Epithelial cell of prostate (primary cell): ENCODE measurements at places on chromosomes 1 and 21.

- no peak for DNase-seq
These were observed 618 bp downstream of the CLCC1 start for GRCh38 chr1:108962681-108963051.

DNA sequence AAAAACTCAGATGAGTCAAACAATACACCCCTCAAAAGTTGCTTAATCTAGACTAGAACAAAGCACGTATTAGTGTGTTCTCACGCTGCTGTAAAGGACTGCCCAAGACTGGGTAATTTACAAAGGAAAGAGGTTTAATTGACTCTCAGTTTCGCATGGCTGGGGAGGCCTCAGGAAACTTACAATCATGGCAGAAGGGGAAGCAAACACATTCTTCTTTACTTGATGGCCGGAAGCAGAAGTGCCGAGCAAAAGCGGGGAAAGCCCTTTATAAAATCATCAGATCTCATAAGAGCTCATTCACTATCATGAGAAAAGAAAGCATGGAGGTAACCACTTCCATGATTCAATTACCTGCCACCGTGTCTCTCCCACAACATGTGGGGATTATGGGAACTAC is 10.1 kb downstream of the JAM2 start:
- DNase-seq = no peak

GRCh38 chr1:26887125-26887524 is 3.0 kb downstream of the GPN2 start:
- no peak for DNase-seq

- DNase-seq = no peak
These were observed 20.4 kb downstream of the CCT8 start for GRCh38 chr21:29053011-29053553.

- DNase-seq = peak; percentile 60
These were observed 308.3 kb upstream of the USP25 start for GRCh38 chr21:15421441-15421881.

- peak; percentile 74 for DNase-seq
These were observed 89.7 kb upstream of the HMCN1 start for GRCh38 chr1:185644531-185644930.

DNA sequence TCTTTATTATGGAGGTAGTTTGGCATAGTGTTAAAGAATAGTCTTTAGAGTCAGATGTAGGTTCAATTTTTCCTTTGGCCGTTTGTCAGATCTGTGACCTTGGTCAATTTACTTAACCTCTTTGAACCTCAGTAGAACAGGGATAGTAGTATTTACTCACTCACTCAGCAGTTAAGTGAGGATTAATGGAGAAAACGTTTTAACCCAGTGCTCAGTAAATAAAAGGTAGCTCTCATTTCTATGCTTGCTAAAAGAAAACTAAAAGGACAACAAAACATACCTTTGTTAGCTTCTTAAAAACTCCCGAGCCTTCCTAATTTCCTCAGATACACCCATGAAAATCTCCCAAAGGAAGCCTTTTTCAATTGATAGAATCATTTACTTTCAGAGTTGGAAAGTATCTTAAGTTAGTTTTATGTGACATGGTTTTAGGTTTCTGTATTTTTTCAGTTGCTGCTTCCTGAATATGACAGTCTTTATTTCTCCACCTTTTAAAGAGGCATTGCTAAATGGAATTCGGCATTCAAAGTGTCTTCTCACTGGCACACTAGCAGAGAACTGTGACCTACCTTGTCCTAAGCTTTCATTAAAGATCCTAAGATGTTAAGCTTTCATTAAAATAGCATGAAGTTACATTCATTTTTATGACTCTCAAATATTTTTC is 7.8 kb downstream of the ABCD3 start:
- no peak for DNase-seq

- DNase-seq = no peak
These were observed 55.0 kb downstream of the PLXNA2 start for GRCh38 chr1:208189183-208189582.

GRCh38 chr21:41148798-41149197 is 19.2 kb upstream of the BACE2 start:
- no peak for DNase-seq

DNA sequence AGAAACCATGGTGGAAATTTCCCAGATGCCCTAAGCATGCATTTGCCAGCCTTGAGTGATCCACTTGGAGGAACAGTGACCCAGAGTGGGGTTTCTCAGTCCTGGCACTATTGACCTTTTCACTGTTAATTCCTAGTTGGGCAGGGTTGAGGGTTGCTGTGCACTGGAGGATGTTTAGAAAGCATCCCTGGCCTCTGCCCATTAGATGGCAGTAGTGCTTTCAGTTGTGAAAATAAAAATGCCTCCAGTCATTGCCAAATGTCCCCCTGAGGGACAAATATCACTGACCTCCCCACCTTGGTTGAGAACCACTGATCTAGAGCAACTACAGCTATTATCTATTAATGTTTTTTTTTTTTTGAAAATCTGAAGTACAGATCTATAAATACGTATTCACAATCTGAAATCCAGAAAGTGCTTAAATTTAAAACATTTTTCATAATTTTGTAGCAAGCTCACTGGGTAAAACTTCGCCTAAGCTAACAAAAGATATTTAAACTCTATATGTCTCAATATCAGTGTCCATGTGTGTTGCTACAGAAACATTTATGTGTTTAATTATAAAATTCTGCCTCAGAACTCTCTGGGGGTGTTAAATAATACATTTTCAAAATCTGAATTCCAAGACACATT is 27.3 kb downstream of the F3 start:
- no peak for DNase-seq

- DNase-seq = no peak
These were observed 73.1 kb downstream of the CASZ1 start for GRCh38 chr1:10723317-10723716.

GRCh38 chr1:39047374-39048229 is 21.5 kb downstream of the NDUFS5 start:
- peak; percentile 2 for DNase-seq

GRCh38 chr21:45301521-45302081 is 13.9 kb upstream of the POFUT2 start:
- no peak for DNase-seq

GRCh38 chr1:178633056-178633455 is 92.0 kb upstream of the RALGPS2 start:
- DNase-seq = peak; percentile 73

GRCh38 chr21:34830386-34831170 is 161.8 kb downstream of the CLIC6 start:
- DNase-seq = no peak

- no peak for DNase-seq
These were observed 80.4 kb upstream of the LPGAT1 start for GRCh38 chr1:211910913-211911485.

DNA sequence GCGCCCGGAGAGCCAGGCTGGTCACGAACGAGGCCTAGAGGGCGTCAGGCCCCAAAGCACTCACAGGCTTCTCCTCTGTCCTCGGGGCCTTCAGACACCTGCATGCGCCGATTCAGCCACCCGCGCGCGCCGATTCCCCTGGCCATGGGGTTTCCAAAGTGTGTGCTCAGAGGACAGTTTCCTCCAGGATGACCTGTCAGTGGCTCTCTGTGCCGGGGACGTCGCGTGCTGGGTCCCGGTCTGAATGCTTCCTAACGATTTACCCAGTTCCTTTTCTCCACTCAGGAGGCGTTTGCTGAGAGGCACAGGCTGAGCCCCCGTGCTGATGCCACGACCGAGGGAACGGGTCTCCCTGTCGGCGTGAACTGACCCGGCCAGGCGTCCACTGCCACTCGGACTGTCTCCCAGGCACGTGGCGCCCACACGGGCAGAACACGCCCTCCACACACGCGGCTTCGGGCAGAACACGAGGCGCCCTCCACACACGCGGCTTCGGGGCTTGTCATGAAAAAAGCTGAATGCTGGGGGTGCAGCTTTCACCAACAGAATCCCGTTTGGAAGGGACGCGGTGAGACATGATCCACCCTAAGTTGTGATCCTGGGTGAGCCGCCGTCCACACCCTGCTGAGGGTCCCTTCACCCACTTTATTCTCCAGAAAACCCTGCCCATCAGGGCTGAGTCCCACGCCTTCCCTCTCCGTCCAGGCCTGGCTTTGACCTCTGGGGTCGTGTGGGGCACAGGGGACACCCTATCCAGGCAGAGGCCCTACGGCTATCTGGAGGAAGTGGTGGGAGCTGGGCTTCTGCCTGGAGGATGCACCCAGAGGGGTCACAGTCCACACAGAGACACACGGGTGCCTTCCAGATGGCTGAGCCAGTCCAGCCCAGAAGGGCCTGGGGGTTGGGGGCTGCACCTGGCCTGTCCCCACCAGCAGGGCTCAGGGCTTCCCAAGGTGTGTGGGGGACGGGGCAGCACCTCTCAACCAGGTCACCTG is 56.1 kb downstream of the COL6A1 start:
- no peak for DNase-seq

- no peak for DNase-seq
These were observed 78.8 kb downstream of the TRABD2B start for GRCh38 chr1:47918257-47918867.
